NCI-H345 (cell line): ENCODE measurements at places on chromosomes 6 and 20.

GRCh38 chr6:105838171-105838570, 248.0 kb upstream of the PRDM1 start:
- no peak for DNase-seq

- no peak for DNase-seq
Measured at GRCh38 chr6:131208787-131209186, 73.5 kb downstream of the AKAP7 start.

DNA sequence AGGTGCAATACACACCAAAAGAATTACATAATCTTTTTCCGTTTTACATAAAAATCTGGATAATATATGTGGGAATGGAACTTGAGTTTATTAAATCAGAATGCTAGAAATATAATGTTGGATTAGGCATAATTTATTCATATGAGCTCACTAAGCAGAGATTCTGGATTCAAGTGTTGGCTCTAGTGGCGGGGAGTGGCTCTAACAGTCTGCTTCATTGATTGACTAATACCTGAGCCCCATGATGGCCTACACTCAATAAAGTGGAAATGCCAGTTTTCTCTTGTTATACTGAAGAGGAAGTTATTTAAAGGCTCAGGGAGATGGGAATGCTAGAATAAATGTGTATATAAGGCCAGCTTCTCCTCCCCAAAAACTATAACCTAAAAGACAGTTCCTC, 285.5 kb upstream of the MOCS1 start:
- DNase-seq: no peak

DNA sequence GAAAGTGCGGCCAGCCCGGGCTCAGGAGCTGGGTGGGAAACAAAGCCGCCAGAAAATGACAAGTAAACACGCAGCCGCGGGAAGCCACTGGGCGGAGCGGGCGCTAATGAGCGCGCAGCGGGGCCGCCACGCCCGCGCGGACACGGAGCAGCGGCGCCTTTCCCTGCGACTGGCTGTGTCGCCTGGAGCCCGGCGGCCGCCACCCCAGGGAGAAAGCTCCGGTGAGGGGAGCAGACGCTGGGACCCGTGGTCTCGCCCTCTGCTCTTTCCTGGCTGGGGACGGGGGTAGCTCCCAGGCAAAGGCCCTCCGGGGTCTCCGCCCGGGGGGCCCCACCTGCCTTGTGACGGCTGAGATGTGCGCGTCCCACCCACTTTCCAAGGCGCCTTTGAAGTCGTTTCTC, 54.9 kb downstream of the PRR18 start:
- DNase-seq: peak; percentile 34

DNA sequence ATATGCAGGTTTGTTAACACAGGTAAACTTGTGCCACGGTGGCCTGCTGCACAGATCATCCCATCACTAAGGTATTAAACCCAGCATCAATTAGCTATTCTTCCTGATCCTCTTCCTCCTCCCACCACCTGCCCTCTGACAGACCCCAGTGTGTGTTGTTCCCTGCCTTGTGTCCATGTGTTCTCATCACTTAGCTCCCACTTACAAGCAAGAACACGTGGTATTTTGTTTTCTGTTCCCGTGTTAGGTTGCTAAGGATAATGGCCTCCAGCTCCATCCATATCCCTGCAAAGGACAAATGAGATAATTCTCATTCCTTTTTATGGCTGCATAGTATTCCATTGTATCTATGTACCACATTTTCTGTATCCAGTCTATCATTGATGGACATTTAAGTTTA, 294.0 kb downstream of the PKHD1 start:
- no peak for DNase-seq

DNA sequence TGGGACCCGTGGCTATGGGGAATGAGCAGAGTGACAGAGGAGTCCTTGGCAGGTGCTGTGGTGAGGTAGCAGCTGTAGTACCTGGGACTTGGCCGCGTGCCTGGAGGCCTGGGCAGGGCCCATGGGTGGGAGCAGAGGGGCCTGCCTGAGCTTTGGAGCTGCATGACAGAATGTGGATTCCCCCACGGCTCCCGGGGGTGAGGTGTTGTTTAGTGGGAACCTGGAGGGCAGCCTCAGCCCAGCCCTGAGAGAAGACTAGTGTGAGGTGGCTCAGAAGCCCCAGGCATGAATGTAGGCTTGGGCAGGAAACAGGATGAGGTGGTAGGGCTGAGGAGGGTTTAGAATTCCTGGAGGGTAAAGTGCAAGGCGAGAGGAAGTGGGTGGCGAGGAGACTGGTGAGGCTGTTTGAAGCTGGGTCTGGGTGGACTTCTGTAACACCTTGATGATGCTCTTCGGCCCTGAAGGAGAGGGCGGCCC, 86.5 kb upstream of the SCP2D1 start:
- peak; percentile 86 for DNase-seq

DNA sequence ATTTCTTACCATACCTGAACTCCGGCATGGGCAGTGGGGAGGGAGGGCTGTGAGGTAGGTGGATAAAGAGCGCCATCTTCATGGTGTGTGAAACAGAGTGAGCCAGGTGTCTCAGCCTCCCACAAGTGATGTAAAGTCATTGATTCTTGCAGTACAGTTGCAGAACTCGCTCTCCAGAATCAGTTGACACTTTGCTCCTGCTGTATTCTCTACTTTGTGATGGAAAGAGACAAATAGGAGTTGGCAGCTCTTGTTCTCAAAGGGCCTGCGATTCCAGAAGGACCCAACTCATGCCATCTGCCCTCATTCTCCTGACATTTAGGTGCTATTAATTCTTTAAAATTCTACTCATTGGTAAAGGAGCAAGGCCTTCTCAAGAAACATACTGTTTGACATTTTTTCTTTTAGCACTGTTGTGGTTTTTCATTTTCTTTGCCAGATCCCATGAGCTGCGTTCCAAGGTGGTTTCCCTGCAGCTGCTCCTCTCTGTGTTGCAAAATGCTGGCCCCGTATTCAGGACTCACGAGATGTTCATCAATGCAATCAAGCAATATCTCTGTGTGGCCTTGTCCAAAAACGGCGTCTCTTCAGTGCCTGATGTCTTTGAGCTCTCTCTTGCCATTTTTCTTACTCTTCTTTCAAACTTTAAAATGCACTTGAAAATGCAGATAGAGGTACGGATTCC, 49.3 kb downstream of the ARFGEF2 start:
- no peak for DNase-seq

- DNase-seq: peak; percentile 95
Measured at GRCh38 chr20:19327401-19327800, 115.0 kb downstream of the SLC24A3 start.

DNA sequence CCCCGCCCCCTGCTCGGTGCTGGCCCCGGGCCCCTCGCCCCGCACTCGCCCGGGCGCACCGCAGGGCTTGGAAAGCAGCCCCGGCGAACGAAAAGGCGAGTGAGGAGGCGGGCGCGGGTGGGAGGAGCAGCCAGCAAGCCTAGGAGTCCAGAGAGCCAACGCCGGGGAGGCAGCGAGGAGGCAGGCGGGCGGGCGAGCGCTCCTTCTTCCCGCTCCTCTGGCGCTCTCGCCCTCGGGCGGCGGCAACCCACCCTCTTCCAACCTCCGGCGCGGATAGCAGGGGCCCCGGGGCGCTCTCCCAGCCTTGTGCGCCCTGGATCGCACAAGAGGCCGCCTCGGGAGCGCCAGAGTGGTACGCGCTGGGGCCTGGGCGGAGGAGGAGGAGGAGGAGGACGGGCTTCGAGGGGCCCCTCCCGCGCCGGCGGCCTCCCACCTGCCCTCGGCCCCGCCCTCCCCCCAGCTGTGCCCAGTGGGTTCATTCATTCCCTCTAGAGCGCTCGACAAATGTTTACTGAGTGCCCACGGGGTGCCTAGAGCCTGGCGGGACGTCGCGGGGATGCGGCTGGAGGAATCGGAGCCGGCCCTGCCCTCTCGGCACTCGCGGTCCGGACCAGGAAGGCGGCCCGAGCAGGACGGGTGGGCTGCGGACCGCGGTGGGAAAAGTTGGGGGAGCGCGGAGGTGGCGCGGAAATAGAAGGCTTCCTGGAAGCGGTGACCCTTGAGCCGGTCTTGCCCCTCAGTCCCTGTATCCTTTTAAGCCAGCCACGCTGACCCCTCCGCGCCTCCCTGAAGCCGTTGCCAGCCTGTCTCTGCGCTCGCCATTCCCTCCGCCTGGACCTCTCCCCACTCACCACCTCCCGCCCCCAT, at the start of gene BMP7:
Gene BMP7 (minus strand): TSS at position 351 of the 867 bp plus-strand sequence. CDS start 519 bp downstream, outside the sequence.
- peak; percentile 94 for DNase-seq

DNA sequence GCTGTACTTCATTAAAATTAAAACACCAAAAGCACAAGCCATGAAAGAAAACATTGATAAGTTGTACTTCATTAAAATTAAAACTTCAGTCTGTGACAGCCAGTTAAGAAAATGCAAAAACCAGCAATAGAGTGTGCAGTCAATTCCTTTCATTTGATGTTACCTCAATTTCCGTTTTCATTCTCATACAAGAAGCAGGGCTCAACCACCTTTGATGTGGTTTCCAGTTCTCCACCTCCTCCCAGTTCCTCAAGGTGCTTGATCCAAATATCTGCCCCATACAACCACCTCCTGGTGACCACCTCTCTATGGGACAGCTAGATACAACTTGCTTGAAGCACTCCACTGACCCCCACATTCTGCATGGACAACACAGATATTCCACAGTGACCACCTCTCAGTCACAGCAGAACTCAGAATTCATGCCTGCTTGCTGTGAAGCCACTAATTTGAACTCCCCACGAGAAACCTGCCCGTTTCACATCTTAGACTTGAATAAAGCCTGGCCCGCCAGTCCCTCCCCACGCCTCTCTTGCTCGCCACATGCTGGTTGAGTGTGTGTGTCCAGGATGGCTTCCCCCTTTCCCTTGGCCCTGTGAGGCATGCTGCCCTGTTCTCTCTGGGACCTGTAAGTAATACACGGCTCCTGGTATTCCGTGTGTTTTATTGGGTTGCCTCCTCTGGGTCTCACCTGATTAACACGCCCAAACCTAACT, 66.1 kb downstream of the FAM50B start:
- no peak for DNase-seq

- DNase-seq: no peak
Measured at GRCh38 chr20:21302664-21303060, 469 bp upstream of the XRN2 start.

DNA sequence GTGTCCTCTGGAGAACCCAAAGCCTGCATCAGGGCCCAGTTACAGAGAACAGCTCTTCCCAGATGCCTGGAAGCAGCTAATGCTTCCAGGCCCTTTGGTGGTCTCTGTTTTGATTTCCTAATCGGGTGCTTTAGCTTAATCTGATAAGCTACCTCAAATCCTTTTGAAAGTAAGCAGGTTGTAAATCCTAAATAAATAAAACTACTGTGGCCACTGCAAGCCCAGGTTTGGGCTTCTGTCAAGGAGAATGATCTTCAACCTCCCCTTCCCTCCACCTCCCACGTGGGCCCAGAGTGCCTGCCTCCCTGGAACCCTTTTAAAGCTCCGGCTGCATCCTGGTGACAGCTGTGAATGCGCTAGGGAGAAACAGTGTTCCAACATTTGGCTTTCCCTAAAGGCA, 25.2 kb upstream of the FYN start:
- DNase-seq: no peak

- DNase-seq: no peak
Measured at GRCh38 chr6:141056945-141057625, 1075.6 kb upstream of the GJE1 start.

DNA sequence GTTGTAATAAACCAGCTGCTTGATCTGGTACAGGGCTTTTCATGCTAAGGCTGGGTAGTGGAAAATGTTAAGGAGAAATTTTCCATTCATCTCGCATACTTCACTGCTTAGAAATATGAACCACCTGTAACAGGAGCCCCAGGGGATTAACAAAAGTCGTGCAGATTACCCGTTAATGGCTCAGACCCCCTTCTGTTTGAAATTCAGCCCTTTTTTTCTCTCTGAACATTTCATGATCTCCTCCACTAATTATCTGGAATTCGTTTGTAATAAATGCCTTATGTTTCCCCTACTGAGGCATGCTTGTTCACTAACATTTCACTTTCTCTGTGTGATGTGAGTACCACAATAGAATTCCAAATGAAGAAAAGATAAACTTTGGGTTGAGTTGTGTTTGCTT, 336.4 kb upstream of the HSF2 start:
- no peak for DNase-seq

DNA sequence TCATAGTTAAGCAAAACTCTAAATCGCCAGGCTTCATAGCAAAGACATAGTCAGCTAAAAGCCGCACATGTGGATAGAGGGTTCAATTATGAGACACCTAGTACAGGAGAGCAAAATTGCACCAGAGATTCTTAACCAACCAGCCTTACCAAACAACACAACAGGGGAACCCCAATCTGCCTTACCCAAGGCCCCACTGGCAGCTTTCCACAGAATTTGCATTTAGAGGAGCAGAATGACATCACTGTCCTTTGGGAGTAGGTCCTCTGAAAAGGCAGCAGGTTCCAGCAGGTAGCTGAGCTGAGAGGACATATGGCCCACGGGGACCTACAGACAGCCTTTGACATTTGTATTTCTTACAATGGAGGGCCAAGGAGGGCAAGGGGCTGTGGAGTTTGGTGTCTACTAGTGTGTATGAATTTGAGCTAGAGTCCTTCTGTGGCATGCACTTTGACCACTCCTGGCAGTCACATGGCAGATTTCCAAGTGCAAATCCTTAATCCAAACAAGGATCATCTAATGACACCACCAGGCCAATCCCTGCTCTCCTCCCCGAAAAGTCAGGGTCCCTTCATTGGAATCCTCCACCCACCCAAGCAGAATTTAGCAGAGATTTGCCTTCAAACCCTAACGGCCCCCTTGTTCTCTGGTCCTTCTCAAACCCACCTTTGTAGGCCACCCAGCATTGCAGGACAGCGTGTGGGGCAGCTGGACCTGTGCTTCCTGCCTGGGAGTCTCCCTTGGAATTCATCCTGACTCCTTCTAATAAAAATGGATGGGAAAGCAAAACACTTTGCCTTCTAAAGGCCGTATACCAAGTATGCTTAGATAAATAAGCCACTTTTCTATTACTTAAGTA, 171.2 kb upstream of the SUPT3H start:
- no peak for DNase-seq

DNA sequence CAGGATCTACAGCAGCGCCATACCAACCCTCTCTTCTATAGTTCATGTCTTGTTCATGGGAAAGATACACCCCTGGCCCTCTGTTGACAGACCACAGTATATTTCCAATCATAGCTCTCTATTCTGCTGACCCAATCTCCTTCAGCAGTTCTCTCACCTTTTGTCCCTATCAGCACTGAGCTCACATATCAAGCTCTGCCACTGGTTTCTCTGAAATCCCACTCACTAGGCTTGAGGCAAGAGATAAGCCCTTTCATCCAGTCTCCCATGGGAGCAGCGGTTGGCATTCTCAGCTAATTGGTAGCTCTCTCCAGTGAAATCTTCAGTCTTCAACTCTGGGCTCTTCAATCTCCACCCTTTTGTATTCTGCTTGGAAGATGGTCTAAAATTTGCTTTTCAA, 313.4 kb downstream of the GJA1 start:
- DNase-seq: no peak

GRCh38 chr6:159390381-159390780, 221.2 kb downstream of the FNDC1 start:
- no peak for DNase-seq

DNA sequence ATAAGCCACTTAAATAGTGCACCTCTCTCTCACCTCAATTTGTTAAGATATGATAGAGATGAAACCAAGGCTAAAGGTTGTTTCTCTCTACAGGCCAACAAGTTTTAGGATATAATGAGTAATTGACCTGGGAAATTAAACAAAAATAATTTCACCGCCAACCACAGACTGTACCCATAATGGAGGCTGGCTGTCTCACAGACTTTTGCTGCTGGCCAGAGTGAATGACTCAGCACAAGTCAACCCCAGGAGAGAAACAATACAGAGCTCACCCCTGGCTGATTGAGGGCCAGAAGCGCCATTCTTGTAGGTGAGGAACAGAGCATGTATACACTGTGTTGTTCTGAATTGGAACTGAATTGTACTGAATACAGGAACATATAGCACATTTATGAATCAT, 99.9 kb downstream of the CAP2 start:
- DNase-seq: no peak
